ENCODE measurements at places on chromosomes 11 and 22.
A peak's percentile ranks its signal among the peaks of the same experiment; 100 is the strongest.

GRCh38 chr22:31451709-31452571 is 37.7 kb downstream of the EIF4ENIF1 start:
- peak; percentile 59 for DNase-seq

DNA sequence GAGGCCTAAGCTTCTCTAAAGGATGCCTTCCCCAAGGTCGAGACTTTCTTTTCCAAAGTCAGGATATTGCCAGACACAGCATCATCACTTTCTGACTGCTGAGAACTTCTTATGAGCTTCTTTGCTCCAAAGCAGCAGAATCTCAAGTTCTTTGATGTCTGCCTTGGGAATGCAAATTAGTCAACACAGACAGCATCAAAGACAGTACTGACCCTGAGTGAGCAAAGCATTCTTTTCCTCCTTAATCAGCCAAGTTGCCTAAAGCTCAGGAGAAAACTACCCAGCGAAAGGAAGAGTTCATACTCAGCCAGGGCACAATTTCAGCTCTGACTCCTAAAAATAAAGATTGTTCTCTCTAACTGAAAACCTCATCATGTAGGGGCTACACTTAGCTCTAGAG is 98.0 kb downstream of the SLC36A4 start:
- no peak for DNase-seq

- DNase-seq = no peak
Observed at GRCh38 chr11:57056735-57057134, 68.0 kb downstream of the OR5AK2 start.

- DNase-seq = no peak
Observed at GRCh38 chr22:31627223-31627731, 34.7 kb downstream of the PISD start.

DNA sequence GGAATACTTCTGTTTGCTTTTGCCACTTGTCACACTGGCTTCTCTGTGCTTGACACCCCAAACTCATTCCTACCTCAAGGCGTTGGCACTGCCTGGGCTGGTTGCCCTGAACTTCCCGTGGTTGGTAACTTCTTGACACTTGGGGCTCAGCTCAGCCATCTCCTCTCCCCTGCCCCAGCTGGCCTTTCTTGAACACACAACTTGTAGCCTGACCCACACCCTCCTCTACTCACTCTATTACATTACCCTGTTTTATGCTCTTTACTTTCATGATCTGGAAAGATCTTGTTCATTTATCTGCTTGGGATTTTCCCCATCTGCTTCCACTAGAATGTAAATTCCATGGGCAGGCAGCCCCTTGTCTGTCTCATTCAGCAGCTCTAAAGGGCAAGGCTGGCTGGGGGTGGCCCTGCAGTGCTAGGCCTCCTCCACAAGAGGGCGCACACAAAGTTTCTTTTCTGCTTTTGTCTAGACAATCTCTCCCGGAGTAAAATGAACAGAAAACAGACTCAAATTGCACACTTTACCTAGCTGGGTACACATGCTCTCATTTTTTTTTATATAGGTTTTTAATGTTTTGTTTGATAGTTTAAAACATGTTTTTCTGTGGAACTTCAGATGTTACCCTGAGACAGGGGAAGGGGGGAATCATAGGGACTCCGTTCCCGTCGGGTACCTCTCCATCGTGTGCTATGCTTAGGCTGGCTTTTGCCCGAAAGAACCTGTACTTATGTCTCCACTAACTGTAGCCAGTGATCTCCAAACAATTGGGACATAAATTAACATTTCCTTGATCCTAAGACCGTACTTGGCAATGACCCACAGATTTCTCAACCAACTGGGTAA is 16.4 kb upstream of the MRGPRX2 start:
- DNase-seq = peak; percentile 76

DNA sequence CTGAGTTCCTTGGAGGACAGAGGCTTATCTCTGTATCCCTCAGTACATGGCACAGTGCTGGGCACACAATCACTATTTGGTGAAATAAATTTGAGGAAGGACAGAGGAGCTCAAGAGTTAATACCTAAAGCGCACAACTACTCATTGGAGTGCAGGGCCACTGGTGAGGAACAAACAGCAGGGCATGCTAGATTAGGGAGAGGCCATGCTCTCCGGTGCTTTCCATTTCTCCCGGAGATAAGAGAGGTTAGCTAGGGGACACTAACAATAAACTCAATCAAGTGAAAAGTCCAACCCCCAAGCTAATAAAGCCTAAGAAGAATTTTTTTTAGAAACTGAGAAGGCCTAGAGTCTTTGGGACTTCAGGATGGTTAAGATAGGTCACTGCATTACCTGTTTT is 29.1 kb downstream of the NFRKB start:
- no peak for DNase-seq

- DNase-seq = no peak
Observed at GRCh38 chr11:27837895-27838563, 137.8 kb upstream of the BDNF start.

- DNase-seq = no peak
Observed at GRCh38 chr11:37830529-37830928, 1232.5 kb upstream of the RAG2 start.

DNA sequence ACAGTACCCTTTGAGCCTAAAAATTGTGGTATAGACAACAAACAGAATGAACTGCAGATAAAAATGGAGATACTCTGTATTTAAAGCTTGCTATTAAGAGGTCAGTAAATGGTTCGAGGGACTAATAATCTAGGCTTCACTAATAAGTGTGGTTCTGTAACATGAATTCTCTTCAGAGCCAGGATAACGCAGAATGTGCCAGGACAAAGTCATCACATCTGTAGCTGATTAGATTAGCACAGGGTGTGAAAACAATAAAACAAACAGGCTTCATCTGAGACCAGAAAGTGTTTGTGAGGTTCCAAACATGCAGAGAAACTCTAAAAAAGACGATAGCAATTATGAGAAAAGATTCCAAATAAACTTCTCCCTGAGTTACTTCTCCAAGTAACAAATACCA is 89.1 kb upstream of the LUZP2 start:
- DNase-seq = no peak

DNA sequence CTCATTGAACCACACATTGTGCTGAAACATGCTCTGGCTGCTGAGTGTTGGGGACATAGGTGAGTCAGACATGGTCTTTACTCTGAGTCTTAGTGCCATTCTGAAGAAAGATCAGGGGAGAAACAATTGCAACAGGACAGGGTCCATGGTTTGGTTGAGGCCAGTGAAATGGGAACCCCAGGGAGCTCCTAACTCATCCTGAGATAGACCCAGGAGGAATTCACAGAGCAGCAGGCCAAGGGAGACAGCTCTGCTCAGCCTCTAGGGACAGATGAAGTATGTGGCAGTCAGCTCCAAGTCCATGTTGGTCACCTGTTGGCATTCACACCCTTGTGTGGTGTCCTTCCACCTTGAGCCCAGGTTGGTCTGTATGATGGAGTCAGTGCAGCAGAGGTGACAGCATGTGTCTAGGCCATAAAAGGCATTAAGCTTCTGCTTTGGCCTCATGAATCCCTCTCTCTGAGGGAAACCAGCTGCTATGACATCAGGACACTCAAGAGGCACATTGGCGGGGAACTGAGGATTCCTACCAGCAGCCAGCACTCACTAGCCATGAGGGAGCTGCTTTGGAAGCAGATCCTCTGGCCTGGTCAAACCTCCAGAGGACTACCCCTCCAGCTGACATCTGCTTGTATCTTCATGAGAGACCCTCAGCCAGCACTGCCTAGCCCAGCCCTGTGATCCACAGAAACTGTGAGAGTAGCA is 50.3 kb upstream of the MYEOV start:
- no peak for DNase-seq

- no peak for DNase-seq
Observed at GRCh38 chr11:87736928-87737327, 438.3 kb downstream of the RAB38 start.

GRCh38 chr11:10318527-10318802 is 13.6 kb downstream of the ADM start:
- no peak for DNase-seq

DNA sequence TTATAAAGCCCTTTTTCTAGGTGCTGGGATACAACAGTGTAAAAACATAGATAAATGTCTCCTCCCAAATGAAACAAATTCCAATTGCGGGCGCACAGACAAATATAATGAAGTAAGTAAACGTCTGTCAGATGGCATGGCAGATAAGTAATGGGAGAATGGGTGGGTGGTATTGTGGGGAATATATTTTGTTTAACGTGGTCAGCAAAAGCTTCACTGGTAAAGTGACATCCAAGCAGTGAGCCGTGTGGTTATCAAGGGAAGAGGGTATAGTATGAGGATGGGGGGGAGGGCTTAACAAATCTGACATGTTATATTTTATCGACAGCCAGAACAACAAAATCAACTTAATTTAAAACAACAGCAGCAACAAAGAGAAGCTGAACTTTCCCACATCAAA is 1.2 kb downstream of the SVIP start:
- DNase-seq = no peak

GRCh38 chr11:107857550-107858216 is 904 bp downstream of the SLC35F2 start:
- no peak for DNase-seq

DNA sequence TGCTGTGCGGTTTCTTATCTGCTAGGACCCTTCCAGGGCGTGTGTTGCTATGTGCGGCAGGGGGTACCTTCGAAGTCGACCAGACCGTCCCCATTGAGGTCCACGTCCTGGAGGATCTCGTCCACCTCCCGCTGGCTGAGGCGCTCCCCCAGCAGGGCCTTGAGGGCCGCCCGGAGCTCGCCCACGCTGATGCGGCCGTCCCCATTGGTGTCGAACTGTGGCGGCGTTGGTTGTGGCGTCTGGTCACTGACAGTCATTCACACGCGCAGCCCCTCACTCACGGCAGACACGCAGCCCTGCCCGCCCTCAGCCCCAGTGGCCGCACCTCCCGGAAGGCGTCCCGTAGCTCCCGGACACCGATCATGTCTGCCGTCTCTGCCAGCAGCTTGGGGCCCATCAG is 3.5 kb downstream of the CABP2 start:
- DNase-seq = peak; percentile 49

DNA sequence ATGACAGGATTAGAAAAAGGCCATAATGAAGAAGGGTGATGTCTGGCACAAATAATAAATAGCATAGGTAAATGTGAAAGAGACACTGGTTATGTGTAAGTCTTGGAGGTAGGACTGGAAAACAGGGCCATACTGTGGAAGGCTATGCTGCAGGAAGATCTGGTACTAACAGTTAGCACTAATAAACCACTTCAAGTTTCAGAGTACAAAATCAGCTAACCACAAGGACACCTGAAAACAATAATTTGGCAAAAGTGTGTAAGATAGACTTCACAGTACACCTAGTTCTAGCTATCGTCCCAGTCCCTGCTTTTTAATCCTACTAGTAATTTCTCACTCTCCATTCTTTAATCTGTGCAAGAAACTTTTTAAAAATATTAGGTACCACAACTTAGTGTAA is 44.3 kb downstream of the CWF19L2 start:
- DNase-seq = no peak

DNA sequence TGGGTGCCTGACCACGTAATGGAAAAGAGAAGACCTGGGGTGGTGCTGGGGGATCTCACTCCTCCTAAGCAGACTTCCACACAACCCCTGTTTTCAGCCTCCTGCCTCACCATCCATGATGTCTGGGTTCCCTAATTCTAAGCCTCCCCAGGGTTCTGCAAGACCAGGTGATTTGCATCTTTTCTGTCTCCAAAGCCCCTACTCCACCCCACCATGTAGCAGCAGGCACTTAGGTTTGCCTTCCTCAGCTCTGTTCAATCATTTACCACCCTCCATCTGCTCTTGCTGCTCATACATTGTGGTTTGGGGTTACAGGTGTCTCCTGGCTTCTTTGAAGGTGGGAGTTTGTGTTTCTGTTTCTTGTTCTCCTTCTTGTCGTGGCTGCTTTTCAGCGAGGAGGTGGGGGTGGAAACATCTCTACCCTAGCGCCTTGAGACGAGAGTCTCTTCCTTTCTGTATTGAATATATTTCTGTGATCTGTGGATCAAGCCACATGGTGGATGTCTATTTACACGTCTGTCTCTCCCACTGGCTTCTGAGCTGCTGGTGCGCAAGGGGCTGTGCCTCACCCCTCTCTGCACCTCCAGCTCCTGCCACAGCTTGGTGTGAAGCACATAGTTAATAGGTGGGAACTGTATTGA is 6.6 kb upstream of the SSTR3 start:
- DNase-seq = no peak

GRCh38 chr22:48887394-48888332 is 940.0 kb downstream of the BRD1 start:
- no peak for DNase-seq

GRCh38 chr11:100823360-100823759 is 136.3 kb downstream of the ARHGAP42 start:
- no peak for DNase-seq

DNA sequence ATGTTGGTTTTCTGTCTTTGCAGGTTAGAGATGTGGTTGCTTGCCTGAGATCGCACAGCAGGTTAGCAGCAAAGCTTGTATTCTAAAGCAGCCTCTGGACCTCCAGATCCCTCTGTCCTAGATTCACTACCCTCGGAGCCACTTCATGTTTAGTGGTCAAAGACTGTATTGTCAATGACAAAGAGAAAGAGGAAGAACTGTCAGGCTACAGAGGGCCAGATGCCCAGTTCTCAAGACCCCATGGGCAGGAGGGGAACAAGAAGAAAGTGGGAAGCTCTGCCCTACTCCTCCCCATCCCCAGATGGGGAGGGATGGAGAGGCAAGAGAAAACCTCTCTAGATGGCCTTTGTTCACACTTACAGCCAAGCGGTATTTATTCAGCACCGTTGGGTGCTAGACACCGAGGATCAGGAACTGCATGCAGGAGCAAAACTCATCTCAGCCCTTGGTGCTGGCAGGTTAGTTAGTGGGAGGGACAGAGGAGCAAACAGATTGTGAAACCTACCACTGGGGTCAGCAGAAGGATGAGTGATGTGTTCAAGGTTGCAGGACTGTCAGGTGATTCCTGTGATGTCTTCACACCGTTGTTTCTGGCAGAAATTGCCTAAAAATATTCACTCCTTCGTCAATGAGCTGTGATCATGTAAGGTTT is 38.3 kb upstream of the PTPRJ start:
- DNase-seq = no peak

- no peak for DNase-seq
Observed at GRCh38 chr22:29555065-29555644, 1.6 kb upstream of the THOC5 start.

DNA sequence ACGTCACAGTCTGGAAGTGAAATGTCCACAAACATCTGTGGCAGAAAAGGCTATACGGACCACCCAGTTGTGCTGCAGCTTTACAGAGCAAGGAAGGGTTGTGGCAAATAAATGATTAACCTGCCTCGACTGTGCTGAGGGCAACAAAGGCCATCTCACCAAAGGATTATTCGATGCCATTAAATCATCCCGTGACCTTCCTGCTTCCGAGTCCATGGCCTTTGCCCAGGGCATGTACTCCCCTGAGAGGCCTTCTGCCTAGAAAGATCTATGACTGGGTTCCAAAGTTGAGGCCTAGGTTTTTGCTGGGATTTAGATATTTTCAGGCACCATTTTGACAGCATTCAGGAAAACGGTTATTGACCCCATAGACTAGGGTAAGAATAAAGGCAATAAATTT is 9.2 kb downstream of the CDPF1 start:
- no peak for DNase-seq

GRCh38 chr11:100719809-100720221 is 32.7 kb downstream of the ARHGAP42 start:
- peak; percentile 45 for DNase-seq
